Activated gamma-delta T cell treated with Interleukin-2 at 50 U/mL for 16 hours (primary cell): ENCODE measurements at places on chromosomes 2 and 18.

GRCh38 chr2:138012082-138012481 lies 47.8 kb downstream of the HNMT start:
- DNase-seq, result no peak

- no peak for DNase-seq
These were observed 6.5 kb downstream of the HSPE1 start for GRCh38 chr2:197506658-197507057.

GRCh38 chr18:43422518-43422917 lies 145.2 kb upstream of the SYT4 start:
- no peak for DNase-seq

DNA sequence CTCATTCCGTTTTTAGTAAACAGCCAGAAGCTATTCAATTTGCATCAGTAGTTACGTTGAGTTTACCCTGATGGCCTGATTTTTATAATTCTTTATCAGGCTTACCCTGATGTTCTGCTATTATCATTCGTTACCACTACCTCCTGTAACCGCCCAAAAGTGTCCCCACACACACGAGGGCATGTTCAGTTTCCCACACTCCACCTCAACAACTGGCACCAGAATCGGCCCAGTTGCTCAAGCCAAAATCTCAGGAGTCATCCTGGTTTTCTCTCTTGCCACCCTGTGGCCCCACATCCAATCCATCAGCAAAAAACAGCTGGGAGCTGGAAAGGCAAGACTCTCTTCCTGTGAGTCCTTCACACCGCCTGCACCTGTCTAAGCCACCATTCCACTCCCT lies 102.9 kb upstream of the RAB6C start:
- no peak for DNase-seq

DNA sequence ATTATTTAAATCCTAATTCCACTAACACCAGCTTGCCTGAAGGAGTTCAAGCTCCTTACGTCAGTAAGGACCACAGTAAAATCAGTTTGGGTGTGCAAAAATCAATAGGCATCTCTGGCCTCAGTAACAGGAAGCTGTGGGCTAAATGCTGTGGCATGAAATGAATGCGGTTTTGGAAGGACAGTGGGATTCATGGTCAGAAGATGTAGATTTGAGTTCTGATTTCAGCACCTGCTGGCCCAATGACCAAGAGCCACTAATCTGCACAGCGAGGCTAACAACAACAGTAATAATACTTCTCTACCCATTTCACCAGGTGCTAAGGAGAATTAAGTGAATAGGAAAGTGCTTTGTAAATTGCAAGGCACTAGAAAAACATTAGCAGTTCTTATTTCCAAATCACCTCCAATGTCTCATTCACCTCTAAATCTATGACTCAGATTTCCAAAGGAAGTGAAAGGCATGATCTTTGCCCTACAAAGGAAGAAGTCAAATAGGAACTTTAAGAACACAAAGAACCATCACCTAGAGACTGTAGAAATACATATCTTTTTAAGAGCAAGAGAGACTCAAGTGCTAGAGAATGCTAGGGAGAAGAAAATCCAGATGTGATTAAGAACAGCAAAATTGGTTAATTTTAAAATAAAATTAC lies 172.6 kb downstream of the ANKRD44 start:
- no peak for DNase-seq

DNA sequence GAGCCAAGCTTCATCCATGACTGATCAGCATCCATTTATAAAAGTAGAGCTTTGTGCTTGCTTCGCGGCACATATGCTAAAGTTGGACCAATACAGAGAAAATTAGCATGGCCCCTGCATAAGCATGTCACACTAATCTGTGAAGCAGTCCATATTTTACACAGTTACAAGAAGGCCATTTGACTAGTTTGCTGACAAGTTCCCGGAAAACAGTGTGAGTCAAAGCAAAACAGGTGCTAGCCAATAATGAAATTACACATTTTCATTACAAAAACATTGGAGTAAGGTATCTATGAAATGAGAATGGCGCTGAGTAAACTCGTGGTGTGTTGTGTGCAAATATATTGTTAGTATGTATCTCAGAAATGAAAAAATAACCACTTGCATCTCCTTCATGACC lies 4.7 kb downstream of the ANKRD62 start:
- DNase-seq, result no peak

DNA sequence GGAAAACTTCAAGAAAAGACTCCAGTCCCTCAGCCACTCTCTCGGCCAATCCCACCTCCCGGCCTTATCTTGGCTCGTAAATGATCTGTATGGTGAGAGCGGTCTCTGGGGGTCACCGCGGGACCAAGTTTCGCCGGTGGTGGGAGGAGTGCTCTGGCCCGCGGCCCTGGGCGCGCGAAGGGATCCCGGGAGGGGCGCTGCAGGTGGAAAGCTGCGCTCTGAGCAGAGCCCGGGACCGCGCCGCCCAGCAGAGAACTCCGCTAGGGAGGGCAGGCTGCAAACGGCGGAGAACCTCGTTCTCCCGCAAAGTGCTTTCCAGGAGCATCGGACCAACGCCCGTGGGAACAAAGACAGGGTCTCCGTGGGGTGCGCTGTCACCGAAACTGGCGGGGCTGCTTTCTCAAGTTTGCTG lies 622 bp downstream of the LRP2 start:
- DNase-seq, result no peak

DNA sequence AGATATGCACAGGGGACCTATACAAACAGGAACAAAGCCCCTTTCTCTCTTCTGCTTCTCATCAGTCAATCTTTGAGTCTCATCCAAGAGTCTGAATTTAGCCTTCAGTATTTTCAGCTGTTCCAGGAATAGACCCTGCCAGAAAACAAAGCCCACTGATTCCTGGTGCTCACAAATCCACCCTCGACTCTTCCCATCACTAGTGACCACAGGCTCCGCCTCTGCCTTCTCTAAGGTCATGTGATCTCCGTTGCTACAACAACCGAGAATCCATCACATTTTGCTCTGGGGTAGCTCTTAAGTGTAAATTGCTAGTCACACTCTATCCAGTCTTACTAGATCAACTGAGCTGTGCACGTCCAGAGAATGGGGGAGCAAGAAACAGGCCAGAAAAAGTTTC lies 46.4 kb upstream of the SPTBN1 start:
- no peak for DNase-seq

DNA sequence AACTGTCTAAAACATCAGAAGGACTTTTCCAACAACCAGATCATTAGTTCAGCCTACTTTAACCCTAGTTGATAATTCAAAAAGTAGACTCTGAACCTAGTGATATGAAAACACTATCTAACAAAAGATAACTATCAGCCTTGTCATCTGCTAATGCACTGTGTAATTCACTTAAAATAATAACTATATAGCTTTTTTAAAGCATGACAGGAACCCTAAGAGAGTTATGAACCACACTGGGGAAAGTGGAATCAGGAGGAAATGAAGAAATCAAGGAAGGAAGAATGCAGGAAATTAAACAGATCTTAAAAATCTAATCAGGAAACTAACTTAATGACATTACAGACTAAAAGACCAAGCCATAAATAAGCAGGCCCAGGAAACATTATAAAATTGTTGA lies 9.0 kb downstream of the B4GALT6 start:
- no peak for DNase-seq

GRCh38 chr18:36314098-36314497 lies 16.6 kb downstream of the FHOD3 start:
- DNase-seq, result no peak

DNA sequence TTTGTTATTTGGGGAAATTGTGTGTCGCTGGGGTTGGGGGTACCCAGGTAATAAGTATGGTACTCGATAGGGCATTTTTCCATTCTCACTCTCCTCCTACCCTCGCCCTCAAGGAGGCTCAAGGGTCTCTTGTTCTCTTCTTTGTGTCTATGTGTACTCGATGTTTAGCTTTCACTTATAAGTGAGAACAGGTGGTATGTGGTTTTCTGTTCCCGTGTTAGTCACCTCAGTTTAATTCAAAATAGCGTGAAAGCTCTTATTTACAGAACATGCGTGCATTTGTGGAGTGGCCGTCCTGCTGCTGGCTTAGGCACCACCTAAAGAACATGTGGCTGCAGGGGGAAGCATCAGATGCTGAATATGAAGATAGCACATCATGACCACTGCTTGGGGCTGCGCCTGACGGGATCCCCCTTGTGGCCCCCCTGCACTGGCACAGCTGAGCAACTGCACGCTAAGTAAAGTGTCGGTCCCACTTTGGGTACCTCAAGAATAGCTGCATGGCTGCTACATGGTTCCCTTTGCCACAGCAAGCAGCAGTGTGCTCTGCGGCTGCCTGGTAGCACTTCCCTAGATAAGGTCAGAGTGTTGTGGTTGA lies 569.0 kb downstream of the DCDC2C start:
- no peak for DNase-seq

DNA sequence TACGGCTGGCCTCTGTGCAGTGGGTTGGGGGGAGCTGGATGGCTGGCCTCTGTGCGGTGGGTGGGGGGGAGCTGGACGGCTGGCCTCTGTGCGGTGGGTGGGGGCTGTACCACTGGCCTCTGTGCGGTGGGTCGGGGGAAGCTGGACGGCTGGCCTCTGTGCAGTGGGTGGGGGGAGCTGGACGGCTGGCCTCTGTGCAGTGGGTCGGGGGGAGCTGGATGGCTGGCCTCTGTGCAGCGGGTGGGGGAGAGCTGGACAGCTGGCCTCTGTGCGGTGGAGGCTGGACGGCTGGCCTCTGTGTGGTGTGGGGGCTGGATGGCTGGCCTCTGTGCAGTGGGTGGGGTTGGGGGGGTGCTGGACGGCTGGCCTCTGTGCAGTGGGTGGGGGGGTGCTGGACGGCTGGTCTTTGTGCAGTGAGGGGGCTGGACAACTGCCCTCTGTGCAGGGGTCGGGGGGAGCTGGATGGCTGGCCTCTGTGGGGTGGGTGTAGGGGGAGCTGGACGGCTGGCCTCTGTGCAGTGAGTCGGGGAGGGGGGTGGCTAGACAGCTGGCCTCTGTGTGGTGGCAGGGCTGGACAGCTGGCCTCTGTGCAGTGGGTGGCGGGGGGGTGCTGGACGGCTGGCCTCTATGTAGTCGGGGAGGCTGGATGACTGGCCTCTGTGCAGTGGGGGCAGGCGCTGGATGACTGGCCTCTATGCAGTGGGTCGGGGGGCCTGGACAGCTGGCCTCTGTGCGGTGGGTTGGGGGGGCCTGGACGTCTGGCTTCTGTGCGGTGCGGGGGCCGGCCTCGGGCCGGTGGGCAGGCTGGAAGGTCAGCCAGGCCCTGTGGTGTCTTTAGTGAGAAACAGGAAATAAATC lies 31.9 kb downstream of the NFATC1 start:
- no peak for DNase-seq

DNA sequence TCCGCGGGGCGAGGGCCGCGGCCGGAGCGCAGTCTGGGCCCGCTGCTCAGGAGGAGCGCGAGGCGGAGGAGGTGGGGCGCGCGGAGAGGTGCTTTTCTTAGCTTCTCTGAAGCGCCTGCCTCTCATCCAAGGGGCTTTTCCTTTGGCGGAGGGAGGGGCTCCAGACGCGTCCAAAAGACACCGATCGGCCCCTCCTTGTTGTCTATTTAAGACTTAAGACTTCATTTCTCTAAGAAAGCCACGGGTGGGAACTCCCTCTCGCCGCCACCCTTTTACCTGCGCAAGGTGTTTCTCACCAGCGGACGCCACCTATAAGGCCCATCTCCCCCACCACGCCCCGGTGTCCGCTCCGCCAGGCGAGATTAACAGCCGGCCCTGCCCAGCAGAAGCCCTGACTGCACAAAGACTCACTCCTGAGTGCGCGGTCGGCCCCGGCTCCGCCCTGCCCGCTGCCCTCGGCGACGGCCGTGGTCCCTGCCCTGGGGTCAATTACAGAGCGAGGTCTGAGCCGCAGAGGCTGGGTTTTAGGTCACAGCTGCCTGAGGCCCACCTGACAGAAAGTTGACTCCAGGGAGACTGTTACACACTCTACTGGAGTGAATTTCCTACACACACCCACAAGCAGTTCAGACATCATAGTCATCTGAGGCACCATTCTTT lies at the start of gene DSC2:
TSS of gene DSC2 (minus strand) at position 397 of the 660 bp plus-strand sequence. CDS start 450 bp downstream, outside the sequence.
- no peak for DNase-seq

DNA sequence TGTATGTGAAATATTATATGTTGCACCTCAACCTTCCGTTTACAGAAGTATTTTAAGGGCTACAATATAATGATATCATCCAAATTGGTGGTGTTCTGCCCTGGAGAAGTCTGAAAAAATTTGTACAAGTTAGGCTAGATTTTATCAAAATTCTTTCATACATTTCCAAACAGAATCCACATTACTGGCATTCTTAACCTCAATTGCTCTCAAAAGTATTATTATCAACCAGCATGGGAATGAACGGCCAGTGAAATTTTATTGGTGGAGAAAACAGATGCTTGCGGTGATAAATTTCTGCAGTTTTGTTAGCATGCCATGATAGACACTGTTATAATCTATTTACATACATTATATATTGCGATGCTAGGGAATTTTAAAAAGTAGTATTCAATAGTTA lies 88.3 kb upstream of the TFPI start:
- DNase-seq, result no peak

DNA sequence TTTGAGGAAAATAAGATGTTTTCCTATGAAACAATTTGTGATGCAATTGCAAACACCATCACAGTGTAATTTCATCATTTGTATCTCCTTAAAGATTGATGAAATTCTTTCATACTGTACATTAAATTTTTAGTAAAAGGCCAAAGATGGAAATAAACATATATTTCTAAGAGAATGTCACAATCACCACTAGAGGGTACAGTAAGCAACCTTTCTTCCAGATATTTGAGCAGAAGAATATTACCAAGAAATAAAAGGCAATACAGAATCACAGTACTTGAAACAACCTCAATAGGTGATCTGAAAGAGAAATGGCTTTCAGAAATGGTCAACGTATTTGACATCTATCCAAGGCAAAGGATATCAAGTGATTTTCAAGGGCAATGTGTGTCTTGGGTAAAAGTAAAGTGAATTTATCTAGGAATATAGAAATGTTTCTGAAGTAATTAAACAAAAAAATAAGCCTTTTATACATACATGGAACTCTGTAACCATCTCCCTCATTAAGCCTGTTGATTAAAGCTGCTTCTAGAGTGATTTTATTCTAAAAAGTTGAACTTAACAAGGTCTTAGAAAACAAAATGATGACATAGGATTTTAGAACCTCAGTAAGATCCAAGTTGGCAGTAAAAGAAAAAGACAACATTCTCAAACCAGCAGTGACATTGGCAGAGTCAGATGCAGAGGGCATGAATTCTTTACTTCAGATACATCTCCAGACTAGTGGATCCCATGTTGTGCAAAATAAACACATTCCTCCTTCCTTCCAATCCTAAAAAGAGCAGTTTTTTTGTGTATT lies 90.3 kb upstream of the SESTD1 start:
- no peak for DNase-seq

- DNase-seq, result no peak
These were observed 277.1 kb downstream of the SOX11 start for GRCh38 chr2:5969303-5969702.

- no peak for DNase-seq
These were observed 18.8 kb upstream of the EPHA4 start for GRCh38 chr2:221590861-221591365.

DNA sequence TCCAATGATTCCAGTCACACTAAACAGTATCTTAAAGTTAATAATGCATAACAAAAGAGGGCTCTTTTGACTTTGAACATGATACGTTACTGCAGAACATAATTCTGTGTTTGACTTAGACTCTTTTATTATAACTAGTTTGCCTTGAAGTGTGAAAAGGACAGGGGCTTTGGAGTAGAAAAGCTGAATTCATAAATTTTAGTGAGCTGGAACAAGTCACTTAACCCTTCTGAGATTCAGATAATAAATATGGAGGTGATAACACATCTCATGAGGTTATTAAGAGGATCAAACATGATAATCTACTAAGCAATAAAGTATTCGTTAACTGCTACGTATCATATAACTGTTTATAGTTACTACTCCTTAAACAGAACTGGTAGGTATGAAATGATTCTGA lies 44.7 kb upstream of the FLACC1 start:
- DNase-seq, result no peak
